Stimulated activated CD8-positive, alpha-beta memory T cell treated with anti-CD3 and anti-CD28 coated beads, Interleukin-7, amount 100 ng/mL, for 1 hour (primary cell): ENCODE measurements at places on chromosomes 3 and 15.

- no peak for DNase-seq
Measured at GRCh38 chr3:53816425-53816824, 29.8 kb downstream of the CHDH start.

- DNase-seq = no peak
Measured at GRCh38 chr3:72938471-72939265, 50.8 kb downstream of the GXYLT2 start.

DNA sequence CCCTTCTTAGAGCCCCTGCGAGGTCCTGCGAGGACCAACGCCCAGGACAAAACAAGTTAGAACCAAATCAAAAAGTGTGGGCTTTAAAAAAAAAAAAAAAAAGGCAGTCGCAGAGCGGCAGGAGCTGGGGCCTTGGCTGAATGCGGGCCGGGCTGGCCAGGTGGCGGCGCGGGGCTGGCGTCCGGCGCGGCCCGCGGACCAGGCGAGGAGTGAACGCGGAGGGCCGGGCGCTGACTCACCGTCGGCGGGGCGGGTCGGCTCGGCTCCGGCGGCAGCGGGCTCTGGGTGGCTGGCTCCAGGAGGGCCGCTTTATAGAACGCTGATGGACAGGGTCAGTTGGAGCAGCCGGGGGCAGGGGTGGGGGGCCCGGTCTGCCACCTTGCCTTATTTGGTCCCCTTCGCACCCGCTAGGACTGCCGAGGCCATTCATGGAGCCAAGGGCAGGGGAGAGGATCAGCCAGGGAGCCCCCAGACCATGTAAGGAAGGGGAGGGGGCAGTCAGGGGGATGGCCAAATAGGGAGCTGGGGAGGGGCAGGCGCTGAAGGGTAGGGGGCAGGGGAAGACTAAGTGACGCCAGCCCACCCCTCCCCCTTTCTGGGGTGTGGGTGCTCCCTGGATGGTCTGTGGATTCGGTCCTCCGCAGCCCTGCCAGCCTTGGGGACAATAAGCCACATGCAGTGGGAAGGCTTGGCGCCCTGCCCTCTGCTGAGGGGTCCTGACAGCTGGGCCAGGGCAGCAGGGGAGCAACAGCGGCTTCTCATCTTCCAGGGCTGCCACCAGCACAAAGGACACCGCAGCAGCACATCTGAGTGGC lies at the start of gene ACTC1:
Gene ACTC1, minus strand, starts transcription at position 283 of the 815 bp plus-strand sequence. CDS start 741 bp downstream, outside the sequence.
- DNase-seq = no peak

- no peak for DNase-seq
Measured at GRCh38 chr3:103712320-103713008, 1277.6 kb downstream of the ZPLD1 start.

DNA sequence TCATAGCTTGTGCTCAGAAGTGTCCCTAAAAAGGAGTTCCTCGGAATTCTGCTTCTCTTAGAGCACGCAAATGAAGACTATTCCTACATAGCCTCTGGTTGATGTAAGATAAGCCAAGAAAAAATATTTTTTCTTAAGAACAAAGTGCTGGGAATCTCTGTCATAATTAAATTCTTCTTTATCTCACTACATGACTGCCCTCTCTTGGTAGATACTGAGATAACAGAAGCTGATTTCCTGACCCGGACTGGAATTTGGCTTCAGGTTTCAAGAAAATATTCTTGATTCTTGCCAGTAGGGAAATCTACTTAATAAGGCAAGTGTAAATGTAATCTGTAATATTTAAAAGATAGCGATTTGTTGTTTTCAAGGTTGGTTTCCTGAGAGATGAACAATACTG lies 31.3 kb upstream of the SETMAR start:
- DNase-seq = no peak

DNA sequence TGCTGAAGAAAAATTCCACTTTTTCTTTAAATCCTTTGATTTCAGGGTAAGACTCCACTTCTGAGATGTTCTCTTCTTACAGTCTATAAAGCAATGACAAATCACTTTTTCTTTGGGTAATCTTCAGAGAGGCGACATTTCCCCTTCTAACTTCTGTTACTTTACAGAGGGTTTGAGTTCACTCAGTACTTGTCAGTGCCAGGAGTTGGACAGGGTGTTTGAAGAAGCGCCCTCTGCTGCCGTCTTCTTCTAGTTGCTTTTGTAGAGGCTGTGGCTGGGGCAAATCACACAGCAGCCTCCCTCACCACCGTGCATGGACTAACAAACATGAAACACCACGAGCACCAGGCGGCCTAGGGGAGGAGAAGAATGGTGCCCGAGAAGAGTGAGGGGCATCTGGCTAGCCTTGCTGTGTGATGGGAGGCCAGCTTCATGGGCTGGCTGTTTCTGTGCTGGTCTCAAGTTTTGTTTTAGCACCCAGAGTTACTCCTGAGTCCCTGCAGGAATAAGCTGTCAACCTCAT lies at the start of gene CD80:
Gene CD80, minus strand, starts transcription at position 174 of the 523 bp plus-strand sequence. CDS start 1,886 bp downstream, outside the sequence.
- no peak for DNase-seq

- DNase-seq = no peak
Measured at GRCh38 chr15:47516972-47517371, 200.3 kb upstream of the SEMA6D start.

DNA sequence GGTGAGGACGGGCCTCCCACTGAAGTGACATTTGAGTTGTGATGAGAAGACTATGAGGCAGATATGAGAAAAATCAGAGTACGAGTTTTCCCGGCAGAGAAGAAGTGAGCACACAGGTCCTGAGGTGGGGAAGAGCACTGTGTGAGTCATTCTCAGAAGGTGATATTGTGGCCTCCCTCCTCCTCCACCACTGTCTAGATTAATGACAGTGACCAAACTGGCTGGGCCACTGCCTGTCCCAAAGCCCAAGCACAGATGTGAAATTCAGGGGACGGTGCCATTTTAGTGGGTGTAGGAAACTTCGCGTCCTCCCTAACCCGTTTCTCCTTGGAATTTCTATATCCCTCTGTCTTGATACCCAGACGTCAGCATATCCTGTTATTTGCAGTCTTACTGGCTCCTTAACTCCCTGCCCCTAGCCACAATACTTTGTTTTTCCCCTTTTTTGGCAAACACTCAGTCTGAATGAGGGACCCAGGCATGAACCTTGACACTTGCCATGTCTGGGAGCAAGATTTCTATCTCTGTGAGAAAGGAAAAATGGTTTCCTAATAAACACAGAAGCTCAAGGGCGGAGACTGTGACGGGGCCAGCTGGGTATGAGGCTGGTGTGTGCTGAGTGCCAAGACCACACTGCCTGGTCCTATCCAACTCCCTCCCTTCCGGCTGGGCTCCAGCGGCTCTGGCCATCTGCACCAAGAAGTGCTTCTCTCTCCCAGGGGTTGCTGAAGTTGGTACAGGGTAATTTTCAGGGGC lies 15.2 kb downstream of the PRICKLE2 start:
- DNase-seq = no peak

DNA sequence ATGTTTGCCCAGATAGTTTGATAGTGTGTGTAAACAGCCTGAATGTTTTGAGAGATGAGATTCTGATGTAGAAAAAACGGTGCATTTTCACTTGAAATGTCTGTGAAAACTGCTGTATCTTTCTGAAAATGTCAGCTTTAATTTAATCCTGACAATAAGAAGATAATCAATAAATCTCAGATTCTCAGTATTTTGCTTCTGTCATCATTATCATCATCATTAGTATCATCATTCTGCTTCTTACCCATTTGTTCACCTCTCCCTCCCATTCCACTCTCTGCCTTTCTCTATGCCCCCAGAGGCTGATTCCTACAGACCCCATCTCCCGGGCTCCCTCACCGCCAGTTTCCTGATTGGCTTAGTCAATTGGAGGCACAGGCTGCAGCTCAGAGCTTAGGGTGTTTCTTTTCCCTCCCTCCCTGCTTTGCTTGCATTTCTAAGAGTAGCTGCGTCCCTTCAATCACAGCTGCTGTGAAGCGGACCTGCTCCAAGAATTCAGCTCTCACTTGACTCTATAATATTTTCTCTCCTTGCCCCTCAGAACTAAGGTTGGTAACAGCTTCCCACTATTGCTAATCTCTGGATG lies 8.2 kb upstream of the SNTN start:
- DNase-seq = no peak

- DNase-seq = no peak
Measured at GRCh38 chr3:131174752-131175151, 148.1 kb downstream of the NEK11 start.

DNA sequence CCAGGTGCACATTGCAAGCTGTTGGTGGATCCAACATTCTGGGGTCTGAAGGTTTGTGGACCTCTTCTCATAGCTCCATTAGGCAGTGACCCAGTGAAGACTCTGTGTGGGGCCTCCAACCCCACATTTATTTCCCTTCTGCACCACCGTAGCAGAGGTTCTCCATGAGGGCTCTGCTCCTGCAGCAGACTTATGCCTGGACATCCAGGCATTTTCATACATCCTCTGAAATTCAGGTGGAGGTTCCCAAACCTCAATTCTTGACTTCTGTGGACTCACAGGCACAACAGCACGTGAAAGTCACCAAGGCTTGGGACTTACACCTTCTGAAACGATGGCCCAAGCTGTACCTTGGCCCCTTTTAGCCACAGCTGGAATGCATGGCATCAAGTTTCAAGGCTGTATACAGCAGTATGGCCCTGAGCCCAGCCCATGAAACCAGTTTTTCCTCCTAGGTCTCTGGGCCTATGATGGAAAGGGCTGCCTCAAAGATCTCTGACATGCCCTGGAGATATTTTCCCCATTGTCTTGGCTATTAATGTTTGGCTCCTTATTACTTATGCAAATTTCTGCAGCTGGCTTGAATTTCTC lies 30.2 kb downstream of the CLDN1 start:
- no peak for DNase-seq

DNA sequence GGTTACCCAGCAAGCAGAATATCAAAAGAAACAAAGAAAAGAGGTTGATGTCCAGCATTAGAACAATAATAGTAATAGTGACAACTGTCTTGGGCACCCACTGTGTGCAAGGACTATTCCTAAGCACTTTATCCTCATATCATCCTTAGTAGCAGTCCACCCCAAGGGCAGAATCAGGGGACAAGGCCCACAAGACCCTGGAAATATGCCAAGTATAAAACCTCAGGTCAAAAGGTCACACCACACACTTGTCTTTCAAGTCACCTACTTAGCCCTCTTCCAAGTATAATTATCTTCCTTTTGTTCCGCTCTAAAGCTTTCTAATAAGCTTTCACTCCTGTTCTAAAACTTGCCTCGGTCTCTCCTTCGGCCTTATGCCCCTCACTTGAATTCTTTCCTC lies 124.0 kb upstream of the STT3B start:
- no peak for DNase-seq

DNA sequence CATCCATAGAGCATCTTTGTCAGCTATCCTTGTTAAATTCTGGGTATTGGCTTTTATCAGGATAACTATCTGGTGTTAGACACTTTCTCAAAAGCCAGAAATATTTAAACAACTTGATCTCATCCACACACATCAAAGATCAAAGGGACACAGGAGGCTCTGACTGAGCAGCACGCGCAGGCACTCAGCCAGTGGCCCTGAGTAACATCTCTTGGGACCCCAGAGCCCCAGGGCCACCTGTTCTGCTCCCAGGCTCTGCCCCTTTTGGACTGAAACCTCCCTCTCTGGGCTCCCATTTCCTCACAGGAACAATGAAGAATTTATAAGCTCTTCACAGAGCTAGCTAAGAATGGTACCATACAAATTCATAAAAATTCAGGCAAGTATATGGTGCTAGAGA lies 16.1 kb downstream of the ATP10A start:
- no peak for DNase-seq

DNA sequence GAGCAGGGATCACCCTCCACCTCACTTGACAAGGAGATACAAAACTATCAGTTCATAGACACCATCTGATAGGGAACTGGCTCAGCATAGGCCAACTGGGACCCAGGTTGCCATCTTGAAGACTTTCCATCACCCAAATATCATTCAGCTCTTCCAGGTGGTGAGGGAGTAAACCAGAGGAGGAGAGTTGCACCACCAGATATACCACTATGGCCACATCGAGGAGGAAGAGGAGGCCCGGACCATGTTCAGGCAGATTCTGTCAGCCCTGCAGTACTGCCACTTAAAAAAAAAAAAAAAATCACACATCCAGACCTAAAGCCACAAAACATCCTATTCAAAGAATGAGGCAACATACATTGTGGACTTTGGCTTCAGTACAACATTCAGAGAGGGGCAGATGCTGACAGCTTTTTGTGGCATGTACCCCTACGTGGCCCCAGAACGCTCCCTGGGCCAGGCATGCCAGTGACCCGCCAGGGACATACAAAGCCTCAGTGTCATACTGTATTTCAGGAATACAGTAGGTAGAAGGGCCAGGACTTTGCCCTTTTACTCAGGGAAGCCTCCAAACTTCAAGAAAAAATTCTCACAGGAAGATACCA lies 18.4 kb upstream of the EMC3 start:
- no peak for DNase-seq

GRCh38 chr3:127036209-127037020 lies 53.5 kb downstream of the PLXNA1 start:
- no peak for DNase-seq

- DNase-seq = no peak
Measured at GRCh38 chr3:136630915-136631314, 121.3 kb downstream of the STAG1 start.

GRCh38 chr15:50876989-50877360 lies 31.5 kb upstream of the AP4E1 start:
- peak; percentile 37 for DNase-seq

GRCh38 chr3:118729546-118729945 lies 305.1 kb downstream of the IGSF11 start:
- DNase-seq = no peak

DNA sequence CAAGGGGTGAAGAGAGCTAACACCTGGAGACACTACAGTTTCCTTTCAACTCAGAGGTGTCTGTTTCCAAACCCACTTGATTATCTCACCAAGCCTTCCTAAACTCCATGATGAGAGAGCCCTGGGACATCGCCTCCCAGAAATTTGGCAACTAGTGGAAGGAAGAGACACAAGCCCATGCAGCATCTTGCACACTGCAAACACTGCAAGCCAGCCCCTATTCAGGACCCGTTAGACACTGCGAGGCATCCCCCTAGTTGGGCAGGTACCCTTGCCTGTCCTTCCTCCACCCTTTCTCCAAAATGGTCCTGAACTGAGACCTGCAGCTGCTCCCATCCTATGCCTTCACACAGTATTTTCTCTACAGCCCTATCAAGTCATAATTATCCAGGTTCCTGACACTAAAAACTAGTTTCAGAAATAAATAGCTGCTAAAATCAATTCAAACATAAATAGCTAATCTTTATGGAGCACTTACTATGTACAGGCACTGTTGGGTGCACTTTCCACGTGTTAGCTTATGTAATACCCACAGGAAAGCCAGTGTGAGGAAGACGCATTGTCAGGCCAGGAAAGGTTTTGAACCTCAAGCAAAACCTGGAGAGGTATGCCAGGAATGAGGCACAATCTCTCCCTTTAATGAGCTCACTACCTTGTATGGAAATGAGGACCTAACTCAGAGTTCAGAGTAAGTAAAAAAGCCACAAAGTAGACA lies 2.8 kb downstream of the MAGI1 start:
- no peak for DNase-seq

GRCh38 chr3:141020143-141020830 lies 30.9 kb upstream of the SPSB4 start:
- no peak for DNase-seq
